PC-9 (cell line): ENCODE measurements at places on chromosomes 1 and 21. TPM values are rescaled to one million over a fixed set of nuclear protein-coding genes. Genes with fewer than 3 reads are reported as not detected.

DNA sequence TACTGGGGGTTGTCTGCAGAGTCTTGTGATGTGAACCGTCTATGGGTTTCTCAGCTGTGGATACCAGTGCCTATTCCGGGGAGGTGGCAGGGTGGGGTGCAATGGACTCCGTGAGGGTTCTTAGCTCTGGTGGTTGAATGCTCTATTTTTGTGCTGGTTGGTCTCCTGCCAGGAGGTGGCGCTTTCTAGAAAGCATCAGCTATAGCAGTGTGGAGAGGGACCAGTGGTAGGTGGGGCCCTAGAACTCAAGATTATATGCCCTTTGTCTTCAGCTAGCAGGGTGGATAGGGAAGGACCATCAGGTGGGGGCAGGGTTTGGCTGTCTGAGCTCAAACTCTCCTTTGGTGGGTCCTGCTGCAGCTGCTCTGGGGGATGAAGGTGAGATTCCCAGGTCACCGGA lies 127.3 kb upstream of the PLD5 start:
- no peak for DNase-seq

- peak; percentile 66 for DNase-seq
These were observed 4.5 kb upstream of the SRSF10 start for GRCh38 chr1:23984417-23985186.

DNA sequence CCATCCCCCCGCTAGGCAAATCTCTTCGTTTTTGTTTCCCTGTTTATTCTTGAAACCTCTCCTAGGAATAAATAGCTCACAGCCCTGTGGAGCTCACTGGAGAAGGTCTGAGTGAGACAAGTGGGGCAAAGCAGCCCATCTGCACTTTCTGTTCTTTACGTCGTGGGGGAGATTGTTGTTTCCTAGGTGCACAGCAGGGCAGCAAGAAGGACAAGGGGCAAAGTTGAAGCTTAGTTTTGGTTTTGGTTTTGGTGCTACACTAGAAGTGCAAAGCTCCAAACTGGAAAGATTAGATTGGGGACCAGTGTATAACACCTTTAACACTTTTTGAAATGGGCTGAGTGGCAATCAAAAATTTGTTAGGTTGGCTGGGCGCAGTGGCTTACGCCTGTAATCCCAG lies 76.6 kb downstream of the GPR88 start:
- no peak for DNase-seq

DNA sequence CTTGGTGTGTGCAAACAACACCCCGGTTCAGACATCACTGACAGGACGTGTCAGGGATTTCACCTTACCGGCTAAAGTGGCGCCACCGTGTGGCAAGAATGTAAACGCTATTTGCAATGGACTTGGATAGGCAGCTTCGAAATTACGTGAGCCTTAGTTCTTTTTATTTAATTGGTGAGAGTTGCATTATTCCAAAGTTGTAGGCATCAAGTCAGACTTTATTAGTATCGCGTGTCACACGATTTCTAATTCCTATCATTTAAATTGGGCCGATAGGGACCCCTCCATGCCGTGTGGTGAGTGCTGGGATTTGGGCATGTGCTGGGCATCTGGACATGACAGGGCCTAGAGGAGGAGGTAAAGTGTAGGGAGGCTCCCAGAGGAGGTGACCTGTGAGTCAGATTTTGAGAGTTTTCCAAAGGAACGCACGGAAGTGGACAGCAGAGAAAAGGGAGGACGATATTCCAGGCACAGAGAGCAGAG lies 14.5 kb upstream of the CPT2 start:
- peak; percentile 63 for DNase-seq

GRCh38 chr1:157140063-157140588 lies 1.9 kb upstream of the ETV3 start:
- DNase-seq = no peak

GRCh38 chr1:100606438-100606837 lies 68.5 kb downstream of the GPR88 start:
- DNase-seq = peak; percentile 22

DNA sequence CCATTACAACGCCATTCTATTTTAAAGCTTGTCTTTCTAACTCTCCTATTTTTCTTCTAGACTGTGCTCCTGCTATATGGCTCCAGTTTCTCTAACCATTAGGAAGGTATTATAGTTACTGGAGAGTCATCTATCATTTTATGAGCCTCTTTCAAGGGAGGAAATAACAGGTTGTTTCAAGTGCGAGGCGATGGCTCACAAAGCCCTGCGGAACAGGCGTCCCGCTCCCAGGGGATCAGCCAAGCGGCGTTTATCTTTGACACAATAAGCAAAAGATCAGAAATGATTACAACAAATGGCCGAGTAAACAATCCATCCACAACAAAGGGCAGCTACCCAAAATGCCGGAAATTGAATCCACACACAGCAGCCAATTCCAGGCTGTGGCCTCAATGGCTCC lies 249.5 kb upstream of the POU3F1 start:
- no peak for DNase-seq

GRCh38 chr1:3530926-3531818 lies 76.7 kb downstream of the ARHGEF16 start:
- peak; percentile 69 for DNase-seq

Gene ATP6V1G3
- total RNA-seq = not detected in 2 replicates

Gene GJA9
- total RNA-seq = 0.48 and 1.1 TPM in 2 replicates

Gene PRDM16
- total RNA-seq = not detected in 2 replicates

Gene SPRR1A
- not detected in 2 replicates for total RNA-seq

Gene CR2
- 0.88 and 4.3 TPM in 2 replicates for total RNA-seq

Gene IGSF5
- not detected in 2 replicates for total RNA-seq
